MV-4-11 (cell line): ENCODE measurements at places on chromosomes 5 and 9.

DNA sequence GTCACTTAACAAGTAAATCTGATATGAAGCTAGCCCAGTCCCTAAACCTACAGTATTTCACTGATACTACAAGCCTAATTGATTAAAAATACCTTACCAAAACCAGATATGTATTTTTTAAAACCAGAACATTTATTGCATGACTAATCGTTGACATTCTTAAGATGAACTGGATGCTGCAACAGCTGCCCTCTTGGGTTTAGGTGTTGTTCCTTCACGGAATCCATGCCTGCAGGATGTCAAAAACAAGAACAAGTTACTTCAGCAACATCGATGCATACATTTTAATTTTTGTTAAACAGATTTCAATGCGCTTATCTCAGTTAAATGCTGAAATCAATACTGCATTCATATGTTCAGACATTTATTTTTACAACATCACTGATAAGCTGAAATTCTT is 2.7 kb downstream of the RPL37 start:
- DNase-seq: no peak

DNA sequence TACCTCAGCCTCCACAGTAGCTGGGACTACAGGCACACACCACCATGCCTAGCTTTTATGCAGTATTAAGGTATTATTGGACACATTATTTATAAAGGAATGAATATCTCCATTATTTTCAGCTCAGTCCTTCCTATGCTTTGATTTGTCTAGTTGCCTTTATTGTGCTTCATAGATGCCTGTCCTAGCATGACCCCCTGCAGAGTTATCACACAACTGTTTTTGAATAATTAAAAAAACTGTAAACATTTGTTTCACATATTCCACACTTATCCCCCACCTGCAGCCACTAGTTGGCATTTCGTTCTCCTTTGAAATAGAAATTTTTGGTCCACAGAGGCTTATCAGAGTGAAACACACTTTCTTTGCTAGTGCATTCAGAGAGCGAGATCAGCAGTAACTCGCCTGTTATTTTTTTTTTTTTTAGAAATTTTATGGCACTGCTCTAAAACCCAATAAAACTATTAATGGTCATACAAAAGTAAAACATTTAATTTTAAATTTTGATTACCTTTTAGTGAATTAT is 151.8 kb upstream of the RASA1 start:
- no peak for DNase-seq

DNA sequence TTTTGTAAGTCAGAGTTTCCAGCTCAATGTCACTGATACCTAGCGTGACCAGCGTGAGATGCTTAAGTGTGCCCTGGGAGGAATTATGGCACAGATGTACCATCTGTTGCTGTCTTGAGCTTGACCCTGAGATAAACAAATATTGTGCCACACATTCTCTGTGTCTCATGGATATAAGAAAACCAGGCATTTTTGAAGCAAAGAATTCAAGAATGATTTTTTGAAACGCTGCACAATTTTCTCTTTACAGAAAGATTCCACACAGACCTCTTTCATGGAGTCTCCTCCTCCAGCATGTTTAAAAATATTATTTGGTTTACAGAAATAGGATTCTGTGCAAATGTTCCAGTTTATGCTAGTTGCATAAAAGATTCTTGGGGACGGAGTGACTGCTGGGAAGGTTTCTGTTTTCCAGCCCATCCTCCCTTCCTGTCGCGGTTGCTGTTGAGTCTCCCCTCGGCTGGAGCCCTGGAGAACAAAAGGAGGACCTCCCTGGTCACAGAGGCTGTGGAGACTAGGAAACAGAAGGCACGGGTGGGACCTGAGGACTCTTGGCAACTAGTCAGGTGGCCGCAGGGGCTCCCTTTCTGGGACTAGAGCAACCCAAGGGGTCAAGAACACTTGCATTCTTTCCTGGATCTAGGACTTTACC is 120.8 kb downstream of the RASGRF2 start:
- no peak for DNase-seq

DNA sequence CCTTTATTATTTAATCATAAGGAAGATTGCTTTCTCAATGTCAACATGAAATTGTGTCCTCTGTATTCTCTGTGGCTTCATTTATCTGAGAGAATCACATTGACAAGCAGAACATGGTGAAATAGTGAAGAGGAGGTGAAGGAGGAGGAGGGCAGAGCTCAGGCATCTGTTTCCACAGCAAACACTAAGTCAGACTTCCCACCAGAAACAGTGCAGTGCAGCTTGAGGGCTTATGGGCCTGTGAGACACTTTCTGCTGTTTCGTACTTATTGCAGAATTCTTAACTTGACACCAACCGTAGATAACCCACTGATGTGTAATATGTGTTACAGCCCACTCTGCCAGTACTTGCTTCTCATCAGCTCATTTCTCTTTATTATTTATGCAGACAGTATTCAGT is 386.3 kb downstream of the DIRAS2 start:
- DNase-seq: no peak

GRCh38 chr5:96794757-96795156 is 13.0 kb downstream of the ERAP1 start:
- DNase-seq: no peak

GRCh38 chr5:39980056-39980455 is 555.3 kb upstream of the DAB2 start:
- no peak for DNase-seq

DNA sequence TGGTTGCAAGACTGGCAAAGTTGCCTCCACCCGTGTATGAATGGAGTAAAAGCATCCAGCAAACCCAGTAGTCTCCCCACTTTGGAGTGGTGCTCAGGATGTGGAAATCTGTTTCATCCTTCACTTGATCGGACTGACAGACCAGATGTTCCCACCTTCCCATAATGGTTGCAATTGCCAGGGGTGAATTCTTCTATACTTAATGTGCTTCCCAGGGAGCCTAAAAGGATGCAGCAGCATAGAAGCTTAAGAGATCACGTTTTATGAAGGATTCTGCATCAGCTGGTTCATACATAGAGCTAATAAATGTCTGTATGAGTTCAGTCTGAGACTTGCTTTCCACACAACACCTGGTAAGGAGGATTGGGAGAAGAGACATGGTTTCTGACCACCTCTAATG is 198.8 kb upstream of the S1PR3 start:
- no peak for DNase-seq

DNA sequence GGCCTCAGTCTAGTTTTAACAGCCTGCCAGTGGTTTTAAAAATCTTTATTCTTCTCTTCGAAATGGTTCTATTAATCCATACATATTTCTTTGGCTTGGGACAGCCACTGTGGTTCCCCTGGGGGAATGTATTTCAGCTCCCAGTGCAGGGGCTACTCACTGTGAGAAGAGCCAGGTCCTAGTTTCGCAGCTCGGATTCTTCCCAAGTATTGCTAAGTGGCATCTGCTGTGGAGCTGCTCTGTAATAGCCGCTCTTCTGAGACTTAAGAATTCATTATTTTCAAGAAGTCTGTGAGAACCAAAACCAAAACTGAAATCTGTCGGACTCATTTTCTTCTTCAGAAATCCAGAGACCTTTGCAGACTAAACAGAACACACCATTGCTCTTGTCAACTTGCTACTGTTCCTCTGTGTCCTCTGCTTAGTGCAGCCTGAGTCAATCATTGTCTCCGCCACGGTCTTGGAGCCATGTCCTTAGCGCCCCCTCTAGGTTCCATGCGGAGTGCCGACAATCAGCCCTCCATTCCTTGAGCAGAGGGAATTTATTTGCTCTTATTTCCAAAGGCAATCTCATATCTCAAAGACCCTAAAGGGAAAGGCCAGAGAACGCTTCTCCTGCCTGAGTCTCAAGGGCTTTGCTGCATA is 478.2 kb downstream of the SPATA31D1 start:
- DNase-seq: no peak

- DNase-seq: no peak
Observed at GRCh38 chr5:56290378-56291078, 57.4 kb upstream of the ANKRD55 start.

- DNase-seq: no peak
Observed at GRCh38 chr5:155492191-155492590, 478.6 kb downstream of the KIF4B start.
